Activated naive CD8-positive, alpha-beta T cell treated with anti-CD3 and anti-CD28 coated beads, Interleukin-2, amount 50 U/mL, for 24 hours (primary cell): ENCODE measurements at places on chromosomes 12 and 14.
A peak's percentile ranks its signal among the peaks of the same experiment; 100 is the strongest.

DNA sequence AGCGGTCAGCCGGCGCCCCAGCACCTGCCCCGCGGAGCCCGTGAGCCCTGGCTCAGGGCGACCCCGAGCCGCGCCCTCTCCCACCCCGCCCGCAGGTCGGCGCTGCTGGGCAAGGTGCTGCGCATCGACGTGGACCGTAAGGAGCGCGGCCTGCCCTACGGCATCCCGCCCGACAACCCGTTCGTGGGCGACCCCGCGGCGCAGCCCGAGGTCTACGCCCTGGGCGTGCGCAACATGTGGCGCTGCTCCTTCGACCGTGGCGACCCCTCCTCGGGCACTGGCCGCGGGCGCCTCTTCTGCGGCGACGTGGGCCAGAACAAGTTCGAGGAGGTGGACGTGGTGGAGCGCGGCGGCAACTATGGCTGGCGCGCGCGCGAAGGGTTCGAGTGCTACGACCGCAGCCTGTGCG is 14.4 kb downstream of the HHIPL1 start:
- no peak for DNase-seq

- no peak for DNase-seq
Observed at GRCh38 chr14:95577067-95577800, 42.4 kb downstream of the GLRX5 start.

DNA sequence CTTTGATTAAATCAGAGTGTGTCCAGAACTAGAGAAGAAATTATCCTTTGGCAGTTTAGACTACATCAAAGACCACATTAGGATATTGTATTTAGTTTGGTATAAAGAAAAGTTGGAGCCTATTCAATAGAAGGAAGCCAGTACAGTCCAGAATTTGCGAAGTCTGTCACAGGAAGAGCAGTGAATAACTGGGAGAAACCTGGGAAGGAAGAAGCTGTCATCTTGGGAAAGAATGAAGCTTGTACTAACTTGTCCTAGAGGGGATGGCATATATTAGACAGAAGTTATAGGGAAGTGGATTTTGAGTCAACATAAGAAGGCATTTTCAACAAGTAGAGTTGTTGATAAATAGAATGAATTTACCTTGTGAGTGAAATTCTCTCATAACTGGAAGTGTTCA is 386.7 kb downstream of the LRIG3 start:
- no peak for DNase-seq

GRCh38 chr14:100416081-100416680 is 93.0 kb downstream of the SLC25A47 start:
- DNase-seq: no peak

DNA sequence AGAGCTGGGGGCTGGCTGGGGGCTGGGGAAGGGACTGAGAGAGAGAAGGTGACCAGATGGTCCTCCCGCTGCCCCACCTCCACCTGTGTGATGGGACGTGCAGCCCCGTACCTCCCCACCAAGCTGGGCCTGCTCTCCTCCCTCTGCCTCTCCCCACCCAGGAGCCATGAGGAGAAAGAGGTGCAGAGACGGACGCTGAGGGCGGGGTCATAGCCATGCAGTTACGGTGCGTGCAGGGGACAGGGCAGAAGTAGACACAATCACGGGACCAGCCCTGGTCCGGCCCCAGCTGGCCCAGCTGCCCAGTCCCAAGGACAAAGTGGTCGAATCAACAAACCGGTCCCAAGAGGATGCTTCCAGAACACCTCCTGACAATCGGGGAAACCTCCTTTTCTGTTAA is 33.2 kb downstream of the RFLNA start:
- DNase-seq: no peak

DNA sequence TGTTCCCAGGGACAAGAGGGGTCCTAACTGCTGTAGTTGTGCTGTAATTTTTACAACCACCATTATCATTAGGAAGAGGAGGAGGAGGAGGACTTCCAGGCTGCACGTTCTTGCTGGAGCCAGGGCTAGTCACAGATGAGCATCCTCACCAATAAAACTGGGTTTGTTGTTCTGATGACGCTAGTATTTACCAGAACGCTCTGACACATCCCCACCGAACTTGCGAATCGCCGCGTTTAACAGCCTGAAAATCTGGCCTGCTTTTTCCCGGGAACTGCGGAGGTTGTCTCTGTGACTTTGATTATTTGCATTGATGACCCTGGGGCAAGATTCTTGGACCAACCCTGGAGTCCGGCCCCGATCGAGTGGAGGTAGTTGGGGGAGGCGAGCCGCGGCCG is 10.2 kb downstream of the TBX5 start:
- no peak for DNase-seq

- no peak for DNase-seq
Observed at GRCh38 chr14:80152166-80152565, 59.1 kb downstream of the DIO2 start.

DNA sequence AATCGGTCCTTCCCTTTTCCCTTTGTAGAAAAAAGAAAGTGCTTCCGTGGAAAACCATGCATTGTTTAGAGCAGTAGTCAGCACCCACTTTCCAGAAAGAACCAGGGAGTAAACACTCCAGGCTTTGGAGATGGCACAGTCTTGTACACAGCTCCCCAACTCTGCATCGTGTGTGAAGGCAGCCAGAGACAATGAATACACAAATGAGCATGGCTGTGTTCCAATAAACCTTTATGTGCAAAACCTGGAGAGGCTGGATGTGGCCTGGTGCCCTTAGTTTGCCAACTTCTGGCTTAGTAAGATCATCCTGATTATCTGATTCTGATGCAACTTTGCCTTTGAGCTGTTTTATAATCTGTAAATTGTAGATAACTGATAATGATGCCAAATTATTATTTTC is 463.4 kb upstream of the TMEM132C start:
- DNase-seq: no peak

DNA sequence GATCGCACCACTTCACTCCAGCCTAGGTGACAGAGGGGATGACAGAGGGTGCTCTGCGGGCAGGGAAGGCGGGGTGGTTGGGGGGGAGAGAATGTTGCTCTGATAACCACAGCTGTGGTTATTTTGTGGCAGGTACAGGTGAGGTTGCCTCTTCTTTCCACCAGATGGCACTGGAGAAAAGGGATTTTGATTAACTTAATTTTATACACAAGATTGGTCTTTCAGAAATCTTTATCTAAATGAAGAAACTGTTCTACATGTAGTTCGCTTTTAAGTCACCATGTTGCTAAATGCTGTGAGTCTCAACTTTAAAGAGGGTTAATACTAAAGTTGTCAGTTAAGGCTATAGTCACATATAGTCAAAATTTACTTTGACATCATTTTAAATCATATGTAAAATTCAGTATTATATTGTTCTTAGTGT is 25.7 kb downstream of the FGF23 start:
- peak; percentile 19 for DNase-seq

- DNase-seq: no peak
Observed at GRCh38 chr12:77002382-77002781, 63.0 kb downstream of the E2F7 start.

- DNase-seq: no peak
Observed at GRCh38 chr12:125633686-125634085, 568.5 kb downstream of the AACS start.

GRCh38 chr12:64611341-64612284 is 1.3 kb downstream of the RASSF3 start:
- peak; percentile 23 for DNase-seq

- DNase-seq: peak; percentile 31
Observed at GRCh38 chr14:70955543-70956480, 48.6 kb downstream of the PCNX1 start.

GRCh38 chr12:22083167-22083566 is 37.1 kb downstream of the CMAS start:
- no peak for DNase-seq

DNA sequence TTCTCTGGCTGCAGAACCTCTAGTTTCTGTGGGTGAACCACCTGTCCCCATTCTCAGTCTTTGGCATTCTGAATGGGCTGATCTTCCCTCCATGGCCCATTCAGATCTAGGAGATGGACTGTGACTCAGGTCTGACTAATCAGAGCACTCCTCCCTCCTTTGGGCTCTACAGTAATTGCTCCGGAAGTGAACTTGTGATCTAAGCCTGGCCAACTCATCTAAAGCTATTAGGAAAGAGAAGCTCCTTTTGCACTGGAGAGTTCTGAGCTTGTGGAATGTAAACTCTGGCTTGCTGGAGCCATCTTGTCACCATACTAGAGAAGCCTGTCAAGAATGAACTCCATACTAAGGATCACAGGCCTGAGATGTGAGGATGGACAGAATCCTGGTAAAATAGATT is 168.2 kb downstream of the SUDS3 start:
- DNase-seq: no peak

DNA sequence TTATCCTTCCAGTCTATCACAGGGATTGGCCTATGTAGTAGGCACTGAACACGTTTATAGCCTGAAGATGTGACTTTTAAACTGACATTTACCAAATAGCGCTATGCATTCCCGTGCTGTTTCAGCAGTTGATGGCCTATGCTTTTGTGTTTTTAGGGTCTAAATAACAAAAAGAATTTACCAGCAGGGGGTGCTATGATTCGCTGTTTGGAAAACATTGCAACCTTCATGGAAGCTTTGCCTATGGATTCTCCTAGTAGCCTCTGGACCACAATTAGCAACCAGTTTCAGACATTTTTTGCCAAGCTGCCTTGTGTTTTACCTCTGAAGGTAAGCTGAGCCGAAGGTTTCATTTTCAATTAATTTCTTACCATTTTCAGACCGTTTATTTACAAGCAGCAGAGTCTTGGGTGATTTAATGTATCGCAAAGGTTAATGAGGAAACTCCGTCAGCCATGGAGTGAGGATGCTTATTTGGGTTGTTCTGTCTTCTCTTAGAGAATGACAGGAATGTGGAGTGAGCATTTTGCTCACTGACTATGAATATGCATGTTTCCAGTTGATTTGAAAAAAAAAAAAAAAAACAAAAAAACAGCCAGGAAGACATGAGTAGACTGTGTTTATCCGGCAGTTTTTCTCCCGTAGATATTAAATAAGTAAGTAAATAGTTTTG is 133.1 kb downstream of the PRIMA1 start:
- peak; percentile 2 for DNase-seq

DNA sequence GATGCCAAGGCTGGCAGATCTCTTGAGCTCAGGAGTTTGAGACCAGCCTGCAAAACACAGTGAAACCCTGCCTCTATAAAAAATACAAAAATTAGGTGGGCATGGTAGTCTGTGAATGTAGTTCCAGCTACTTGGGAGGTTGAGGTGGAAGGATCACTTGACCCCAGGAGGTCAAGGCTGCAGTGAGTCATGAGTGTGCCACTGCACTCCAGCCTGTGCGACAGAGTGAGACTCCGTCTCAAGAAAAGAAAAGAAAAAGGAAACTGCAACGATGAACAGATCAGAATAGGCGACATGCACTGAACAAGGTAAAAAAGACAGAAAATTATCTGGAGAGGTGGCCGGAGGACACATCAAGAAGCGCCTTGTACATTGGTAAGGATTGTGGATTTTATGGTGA is 273.7 kb upstream of the AMIGO2 start:
- DNase-seq: no peak

GRCh38 chr14:76484355-76484754 is 108.4 kb downstream of the ESRRB start:
- no peak for DNase-seq

GRCh38 chr12:93181409-93181965 is 196.2 kb upstream of the NUDT4 start:
- no peak for DNase-seq

DNA sequence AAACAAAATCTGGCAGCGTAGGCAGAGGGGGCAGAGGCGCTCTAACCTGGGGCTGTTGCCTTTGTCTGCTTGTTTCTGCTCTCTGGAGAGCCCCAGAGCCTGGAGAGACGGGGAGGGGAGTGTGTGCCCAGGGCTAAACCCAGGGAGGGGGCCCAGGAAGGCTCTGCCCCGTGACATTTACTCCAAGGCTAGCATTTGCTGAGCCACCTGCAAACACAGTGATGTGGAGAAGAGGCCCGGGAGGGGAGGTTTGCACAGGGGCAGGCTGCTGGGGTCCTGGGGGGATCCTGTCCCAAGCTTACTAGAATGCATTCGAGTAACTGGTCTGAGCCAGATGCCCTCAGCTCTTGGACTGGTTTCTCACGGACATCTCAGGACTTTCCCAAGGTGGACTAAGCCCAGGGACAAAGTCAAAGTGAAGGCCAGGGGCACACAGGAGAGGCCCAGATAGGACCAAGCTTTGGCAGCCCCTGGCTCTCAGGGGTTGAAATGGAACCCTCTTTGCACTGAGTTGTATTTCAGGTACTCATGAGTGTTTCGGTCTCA is 12.0 kb downstream of the MEG3 start:
- DNase-seq: no peak

- no peak for DNase-seq
Observed at GRCh38 chr14:37090026-37090425, 82.4 kb downstream of the SLC25A21 start.

DNA sequence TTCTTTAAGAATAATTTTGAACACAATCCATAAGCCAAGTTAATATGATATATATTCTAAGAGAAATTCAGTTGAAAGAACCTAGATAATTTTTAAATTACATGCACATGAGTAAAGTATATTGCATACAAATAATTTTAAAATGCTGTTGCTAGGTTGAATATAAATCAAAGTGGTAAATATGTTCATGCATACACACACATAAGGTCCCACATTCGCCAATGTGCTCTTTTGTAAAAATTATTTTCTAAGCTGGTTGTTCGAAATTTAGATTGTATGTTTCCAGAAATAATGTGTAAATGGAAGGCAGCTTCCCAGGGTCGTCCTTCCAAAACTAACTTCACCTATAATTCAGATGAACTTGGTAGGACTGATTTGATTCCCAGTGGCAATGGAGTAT is 173.7 kb upstream of the CCDC196 start:
- DNase-seq: no peak

GRCh38 chr14:93510056-93510455 is 79.3 kb downstream of the UNC79 start:
- DNase-seq: no peak

DNA sequence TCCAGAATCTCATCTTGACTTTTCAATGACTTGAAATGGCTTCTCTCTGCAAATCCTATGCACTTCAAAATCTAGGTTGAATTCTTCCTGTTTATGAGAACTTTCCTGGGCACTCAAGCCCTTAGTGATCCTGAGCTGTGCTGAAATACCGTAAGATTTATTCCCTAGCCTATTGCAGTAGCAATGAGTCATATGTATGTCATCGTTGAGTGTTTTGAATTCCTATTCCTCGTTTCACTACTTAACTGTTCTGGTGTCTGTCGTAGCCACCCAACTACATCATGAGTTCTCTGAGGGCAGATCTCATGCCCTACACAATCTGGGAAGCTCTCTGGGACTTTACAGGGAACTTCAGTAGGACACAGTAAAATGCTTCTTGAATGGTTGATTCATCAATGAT is 190.8 kb upstream of the TMEM132C start:
- DNase-seq: no peak

DNA sequence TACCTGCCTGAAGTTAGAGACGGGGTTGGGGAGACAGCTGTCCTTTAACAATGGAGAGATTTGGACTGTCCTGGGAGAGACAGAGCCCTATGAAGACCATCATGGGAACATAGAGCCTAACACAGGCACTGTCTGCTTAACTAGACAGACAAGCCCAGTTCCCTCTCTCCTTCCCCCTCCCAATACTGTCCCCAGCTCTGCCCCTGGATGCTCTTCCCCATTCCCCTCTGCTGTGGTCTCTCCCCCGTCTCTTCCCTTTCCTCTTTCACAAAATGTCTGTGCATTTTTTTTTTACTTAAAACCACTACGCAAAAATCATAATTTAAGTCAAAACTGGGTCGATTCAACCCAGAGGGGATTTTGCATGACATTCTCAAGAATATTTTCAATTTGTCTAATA is 232.9 kb downstream of the CHST11 start:
- DNase-seq: no peak
